ENCODE measurements at places on chromosomes 16 and 17.

GRCh38 chr17:29357821-29358232 lies 32.3 kb upstream of the TAOK1 start:
- DNase-seq, result no peak

DNA sequence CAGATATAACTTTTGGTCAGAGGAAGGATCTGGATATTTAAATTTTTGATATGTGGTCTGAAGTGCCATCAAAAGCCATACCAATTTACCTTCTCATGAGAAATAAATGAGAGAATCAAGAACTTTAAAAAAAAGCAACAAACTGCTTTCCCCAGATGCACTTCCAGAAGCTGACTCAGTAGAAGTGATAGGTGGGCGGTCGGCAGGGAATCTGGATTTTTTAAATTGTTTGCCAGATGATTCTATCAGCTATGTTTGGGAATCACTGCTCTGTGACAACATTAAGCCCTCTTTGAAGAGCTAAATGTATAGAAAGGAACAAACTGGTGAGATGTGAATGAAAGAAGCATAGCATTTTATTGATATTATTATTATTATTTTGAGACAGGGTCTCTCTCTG lies 19.2 kb downstream of the CDH3 start:
- no peak for DNase-seq

- no peak for DNase-seq
These were observed 27.8 kb downstream of the CASKIN2 start for GRCh38 chr17:75487351-75488070.

DNA sequence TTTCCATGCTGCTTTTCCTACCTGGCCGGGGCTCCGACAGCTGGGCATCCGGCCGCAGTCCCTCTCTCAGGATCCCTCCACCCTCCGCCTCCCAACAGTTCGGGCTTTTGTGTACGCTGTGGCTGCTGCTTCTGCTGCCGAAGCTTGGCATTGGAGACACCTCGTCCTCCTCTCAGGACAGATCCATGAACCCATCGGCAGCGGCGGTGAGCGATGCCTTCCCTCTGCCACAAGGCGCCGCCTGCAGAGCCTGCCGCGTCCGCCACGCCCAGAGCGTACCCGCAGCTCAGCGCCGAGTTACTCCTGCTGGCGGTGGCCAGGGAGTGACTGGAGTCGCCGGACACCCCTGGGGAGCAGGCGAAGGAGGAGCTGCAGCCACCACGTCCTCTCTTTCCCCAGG lies 2032.8 kb downstream of the TP53TG3F start:
- DNase-seq, result peak; percentile 84

Measured in NCI-H2081 (cell line).